ENCODE measurements at places on chromosomes 7 and 10.

- DNase-seq: no peak
Observed at GRCh38 chr10:124341768-124342135, 77.0 kb downstream of the OAT start.

GRCh38 chr10:84296091-84296981, 32.1 kb upstream of the CCSER2 start:
- DNase-seq: no peak

DNA sequence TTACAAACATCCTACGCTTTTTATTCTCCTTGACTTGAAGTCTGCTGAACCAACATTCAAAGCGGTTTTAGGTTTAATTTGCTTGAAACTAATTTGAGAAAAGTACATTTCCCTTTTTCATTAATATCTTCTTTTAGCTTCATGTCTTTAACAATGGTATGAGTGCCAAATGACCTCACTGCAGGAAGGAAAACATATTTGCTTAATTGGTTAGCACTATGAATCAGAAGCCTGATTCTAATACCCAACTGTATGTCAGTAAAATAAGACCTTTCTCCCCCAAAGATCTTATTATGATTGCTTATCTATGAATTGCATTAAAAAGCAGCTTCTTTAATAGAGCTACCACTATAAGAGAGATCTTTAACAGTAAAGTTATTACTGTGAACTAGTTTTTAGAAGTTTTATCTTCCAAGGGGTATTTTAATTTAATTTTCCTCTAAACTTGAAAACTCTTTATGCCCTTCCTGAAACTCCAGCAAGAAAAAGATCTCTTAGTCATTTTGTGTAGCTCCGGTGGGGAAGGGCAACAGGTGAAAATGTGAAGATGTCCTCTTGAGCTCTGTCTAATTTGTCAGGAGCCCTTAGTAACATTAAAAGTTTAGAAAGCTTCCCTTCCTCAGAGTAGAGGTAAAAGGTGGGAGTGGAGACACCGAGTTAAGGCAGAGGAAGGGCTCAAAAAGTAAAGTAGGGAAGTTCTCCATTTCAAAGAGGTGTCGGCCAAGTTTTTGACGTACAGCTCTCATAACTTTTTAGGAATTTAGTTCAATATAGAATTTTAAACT, 6.1 kb downstream of the COL1A2 start:
- no peak for DNase-seq

DNA sequence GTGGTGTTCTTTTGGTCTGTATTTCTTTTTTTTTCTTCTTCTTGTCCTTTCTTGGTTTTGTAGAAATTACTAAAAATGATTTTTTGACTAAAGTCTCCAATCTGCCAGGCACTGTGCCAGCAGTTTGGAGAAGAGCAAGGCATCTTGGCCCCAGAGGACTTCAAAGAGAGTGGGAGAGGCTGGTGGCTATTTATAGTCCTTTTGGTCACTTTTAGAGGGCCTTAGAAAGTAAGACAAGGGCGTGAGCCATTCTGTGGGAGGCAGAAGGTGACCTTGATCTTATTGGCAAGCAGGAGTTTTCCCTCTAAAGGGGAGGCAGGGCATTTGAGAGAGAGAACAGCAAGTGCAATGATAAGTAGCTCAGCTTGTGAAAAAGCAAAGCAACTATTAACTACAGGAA, 211.9 kb downstream of the GALNT17 start:
- DNase-seq: no peak

DNA sequence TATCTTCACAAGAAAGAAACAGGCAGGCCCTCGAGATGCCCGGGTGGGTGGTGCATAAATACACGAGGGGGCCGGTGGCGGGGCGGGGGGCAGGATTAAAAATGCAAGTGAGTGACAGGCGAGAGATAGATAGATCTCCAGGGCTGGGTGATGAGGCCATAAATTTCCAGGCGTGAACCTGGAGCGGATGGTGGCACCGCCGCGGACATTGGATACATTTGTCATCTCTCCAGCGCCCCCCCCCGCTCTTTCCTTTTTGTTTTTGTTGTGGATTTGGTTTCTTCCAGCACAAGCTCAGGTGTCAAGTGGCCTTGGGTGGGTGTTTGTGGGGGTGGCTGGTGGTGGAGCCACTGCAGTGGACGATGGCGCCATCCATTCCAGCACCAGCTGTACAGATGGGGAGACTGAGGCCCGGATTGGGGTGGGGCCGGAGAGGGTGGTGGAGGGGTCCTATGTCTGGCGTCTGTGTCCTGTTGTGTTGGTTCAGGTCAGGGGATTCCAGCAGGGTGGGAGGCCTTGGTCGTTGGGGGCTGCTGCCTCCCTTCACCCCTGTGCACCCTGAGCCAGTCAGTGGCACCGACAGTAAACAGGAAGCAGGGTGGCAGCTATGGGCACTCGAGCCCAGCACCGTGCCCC, 2.9 kb downstream of the ELFN1 start:
- DNase-seq: no peak

DNA sequence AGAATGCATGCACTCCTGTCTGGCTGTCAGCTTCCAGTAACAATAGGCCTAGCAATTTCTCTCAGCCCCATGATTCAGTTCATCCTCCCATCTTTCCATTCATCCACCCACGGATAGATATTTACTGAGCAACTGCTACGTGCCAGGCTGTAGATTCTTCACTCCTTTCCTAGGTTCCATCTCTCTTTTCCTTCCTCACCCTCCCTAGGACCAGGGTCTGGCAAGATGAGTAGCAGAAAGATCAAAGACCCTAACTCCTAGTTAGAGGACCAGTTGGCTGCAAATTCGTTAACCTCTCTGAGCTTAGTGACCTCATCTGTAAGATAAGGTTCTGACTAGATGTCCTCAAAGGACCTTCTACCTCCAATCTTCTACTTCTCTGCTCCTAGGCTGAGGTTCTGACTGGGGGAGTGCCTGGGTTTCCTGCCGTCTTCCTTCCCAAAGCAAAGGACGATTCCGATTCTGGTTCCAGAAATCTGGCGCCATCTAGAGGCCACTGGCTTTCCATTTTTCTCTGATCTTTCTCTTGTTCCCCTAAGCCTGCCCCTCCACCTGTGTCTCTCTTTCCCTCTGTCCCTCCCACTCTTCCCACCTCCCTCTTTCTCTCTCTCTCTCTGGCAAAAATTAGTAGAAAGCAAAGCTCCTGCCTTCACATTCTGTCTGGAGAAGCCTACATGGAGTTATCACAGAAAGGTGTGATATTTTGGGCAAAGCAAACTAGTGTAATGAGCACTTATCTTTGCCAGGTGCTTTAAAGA, 26.2 kb downstream of the TBATA start:
- peak; percentile 68 for DNase-seq

- DNase-seq: no peak
Observed at GRCh38 chr10:15296701-15297100, 74.4 kb downstream of the FAM171A1 start.

DNA sequence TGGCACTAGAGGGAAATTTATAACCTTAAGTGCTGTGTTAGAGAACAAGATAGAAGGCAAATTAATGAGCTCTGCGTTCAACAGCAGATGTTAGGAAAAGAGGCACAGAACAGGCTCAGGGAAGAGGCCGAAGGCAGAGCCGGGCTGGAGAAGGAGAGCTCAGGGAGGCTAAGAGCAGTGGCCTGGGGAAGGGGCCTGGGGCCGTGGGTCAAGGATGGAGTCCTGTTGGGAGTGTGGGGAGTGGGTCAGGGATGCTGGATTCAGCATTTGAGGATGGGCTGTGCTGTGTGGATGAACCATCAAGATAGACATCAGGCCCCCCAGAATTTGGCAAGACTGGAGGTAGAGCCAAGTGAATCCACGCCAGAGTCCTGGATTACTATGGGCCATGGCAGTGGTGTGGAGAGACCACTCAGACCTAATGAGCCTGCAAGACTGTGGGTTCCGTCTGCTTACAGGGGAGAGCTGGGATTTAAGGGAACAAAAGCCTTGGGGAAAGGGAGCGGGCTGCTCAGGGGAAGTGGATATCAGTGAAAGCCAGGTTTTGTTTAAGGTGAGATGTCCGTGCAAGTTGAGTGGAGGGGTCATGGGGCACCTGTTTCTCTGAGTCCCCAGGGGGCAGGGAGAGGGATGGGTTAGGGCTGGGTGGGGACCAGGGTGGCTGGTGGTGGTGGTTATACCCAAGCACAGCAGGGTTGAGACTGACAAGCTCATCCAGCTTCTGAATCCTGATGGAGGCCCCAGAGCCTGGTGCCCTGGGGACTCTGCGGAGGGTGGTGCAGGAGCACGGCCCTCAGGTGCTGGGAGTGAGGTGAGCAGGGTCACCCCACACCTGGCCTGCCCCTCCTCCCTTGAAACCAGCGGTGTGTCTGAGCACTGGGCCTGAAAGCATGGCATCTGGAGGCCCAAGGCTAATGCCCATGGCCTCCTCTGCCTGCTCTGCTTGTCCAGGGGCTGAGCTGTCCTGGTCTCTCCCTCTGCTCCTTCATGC, 101.7 kb downstream of the BMS1 start:
- DNase-seq: no peak

GRCh38 chr10:68137171-68137570, 27.9 kb downstream of the MYPN start:
- DNase-seq: no peak

DNA sequence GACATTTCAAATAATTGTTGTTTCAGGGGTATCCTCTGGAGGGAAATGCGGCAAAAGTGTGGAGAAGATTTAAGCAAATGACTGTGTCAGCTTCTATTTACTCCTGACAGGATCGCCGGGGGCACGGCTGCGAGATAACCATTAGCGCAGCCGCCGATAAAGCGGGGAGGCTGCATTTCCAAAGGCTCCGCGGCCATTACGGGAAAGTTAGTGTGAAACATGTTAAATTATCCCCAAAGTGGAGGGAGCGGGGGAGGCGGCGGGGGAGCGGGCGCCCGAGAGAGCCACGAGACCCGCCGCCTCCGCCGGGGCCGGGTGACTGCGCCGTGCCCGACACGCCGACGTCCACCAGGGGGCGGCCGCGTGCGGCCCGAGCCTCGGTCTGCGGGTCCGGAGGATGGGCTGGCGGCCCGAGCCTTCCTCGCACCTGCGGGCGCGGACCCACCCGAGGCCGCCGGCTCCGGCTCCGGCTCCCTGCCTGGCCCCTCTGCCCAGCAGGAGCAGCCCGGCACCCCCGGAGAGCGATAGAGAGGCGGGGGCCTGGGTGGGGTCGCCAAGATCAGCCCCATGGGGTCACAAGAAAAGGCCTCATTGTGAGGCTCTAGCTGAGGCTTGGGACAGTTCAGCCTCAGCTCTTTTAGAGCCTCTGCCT, 74.4 kb upstream of the PAX2 start:
- DNase-seq: no peak

- no peak for DNase-seq
Observed at GRCh38 chr7:91050677-91051076, 213.6 kb upstream of the FZD1 start.

DNA sequence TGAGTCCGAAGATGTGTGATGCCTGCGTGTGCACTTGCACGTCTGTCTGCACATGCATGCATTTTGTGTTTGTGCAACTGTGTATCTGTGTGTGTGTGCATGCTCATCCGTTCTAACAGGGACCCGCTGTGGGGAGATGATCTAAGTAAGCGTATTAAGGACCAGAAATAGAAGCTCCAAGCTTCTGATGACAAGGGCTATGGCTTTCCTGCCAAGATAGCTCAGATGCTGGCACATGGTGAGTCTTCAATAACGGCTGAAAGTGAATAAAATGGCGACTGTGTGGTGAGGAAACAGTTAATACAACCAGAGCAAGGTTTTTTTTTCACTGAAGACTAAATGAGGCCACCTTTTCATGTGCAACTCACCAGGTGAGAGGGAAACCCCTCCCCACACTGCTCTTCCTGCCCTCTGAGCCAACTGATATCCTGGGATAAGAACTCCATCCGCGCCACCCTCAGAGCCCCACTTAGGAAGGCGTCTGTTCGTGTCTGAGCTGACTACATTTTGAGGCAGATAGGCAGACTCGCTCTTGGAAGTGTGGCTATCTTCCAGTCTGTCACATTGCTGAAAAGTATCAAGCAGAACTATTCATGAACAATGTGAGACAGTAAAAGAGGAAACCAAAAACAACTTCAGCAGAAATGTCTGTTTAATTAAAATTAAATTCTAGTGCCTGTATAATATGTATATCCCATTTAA, 47.4 kb upstream of the TCERG1L start:
- no peak for DNase-seq

DNA sequence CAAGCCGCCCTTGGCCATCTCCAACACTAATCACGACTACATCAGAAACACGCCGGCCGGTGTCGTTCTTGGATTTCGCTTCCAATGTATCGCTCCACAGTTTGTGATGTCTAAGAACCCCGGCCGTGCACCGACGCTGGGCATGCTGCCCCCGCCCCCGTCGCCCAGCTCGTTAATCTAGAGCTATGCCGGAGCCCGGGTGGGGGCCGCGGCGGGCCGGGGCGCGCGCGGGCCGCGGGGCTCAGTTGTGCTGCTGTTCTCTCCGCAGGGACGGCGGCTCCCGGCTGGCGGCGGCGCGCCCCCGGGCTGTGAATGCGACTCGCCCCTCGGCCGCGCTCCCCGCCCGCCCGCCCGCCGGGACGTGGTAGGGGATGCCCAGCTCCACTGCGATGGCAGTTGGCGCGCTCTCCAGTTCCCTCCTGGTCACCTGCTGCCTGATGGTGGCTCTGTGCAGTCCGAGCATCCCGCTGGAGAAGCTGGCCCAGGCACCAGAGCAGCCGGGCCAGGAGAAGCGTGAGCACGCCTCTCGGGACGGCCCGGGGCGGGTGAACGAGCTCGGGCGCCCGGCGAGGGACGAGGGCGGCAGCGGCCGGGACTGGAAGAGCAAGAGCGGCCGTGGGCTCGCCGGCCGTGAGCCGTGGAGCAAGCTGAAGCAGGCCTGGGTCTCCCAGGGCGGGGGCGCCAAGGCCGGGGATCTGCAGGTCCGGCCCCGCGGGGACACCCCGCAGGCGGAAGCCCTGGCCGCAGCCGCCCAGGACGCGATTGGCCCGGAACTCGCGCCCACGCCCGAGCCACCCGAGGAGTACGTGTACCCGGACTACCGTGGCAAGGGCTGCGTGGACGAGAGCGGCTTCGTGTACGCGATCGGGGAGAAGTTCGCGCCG, 1.9 kb downstream of the VWC2 start:
- no peak for DNase-seq

- DNase-seq: no peak
Observed at GRCh38 chr7:113405296-113406056, 287.1 kb upstream of the SMIM30 start.

DNA sequence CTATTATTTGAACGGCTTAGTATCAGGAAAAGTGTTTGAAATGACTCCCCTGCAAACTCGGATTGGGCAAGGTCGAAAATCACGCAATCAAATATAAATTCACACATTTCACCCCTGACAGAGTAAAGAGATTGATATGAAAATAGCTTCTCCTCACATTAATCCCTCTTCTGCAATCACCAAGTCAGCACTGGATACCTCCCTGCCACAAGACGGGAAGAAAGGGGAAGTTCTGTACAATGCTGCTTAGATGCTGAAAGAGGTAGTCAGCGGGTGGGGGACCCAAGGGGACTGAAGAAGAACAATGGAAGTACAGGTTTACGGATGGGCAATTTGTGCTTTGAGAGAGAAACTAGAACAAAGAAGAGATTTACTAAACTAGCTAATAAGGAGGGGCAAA, 72.0 kb upstream of the ANK3 start:
- DNase-seq: no peak

DNA sequence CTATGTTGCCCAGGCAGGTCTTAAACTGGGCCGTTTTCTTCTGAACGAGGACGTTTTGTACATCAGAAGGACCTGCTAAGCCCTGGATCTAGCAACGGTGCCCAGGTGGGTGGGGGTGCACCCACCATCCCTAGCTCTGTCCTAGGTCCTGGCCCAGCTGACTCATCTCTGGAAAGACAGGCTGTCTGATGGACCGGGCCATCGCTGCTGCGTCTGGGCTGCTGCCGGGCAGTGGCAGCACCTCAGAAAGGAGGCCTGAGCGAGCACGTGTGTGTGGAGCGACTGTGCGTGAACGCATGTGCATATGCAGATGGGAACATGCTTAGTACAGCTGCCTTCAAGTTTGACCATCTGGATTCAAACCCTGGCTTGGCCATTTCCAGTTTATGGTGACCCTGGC, 7.3 kb upstream of the ELFN1 start:
- DNase-seq: no peak

GRCh38 chr7:51786284-51786683, 469.7 kb upstream of the COBL start:
- no peak for DNase-seq
